ENCODE measurements at places on chromosomes 13 and 19.

- no peak for DNase-seq
Measured at GRCh38 chr19:42038666-42039065, 31.3 kb downstream of the GRIK5 start.

GRCh38 chr13:38166116-38166515 lies 183.5 kb upstream of the UFM1 start:
- DNase-seq: no peak

GRCh38 chr19:2424686-2425621 lies 2.4 kb downstream of the TIMM13 start:
- no peak for DNase-seq

GRCh38 chr19:7720351-7720750 lies 11.6 kb downstream of the CLEC4G start:
- DNase-seq: no peak

GRCh38 chr13:49760558-49760957 lies 31.9 kb downstream of the KPNA3 start:
- DNase-seq: no peak

Data from RCC 7860 (cell line).